A549 treated with ZK216348 at 1 μM for 4 hours (cell line): ENCODE measurements at places on chromosomes 6 and 20. TPM values are rescaled to one million over a fixed set of nuclear protein-coding genes. Genes with fewer than 3 reads are reported as not detected.

ZSCAN12 gene
- 1.3 to 2.1 TPM (median 1.7 TPM) in 5 replicates for total RNA-seq

GTSF1L gene
- not detected in 5 replicates for total RNA-seq

MRAP2 gene
- 1.1 to 2.0 TPM (median 1.8 TPM) in 5 replicates for total RNA-seq

OLIG3 gene
- not detected in 5 replicates for total RNA-seq

TCP11 gene
- total RNA-seq, result not detected in 5 replicates

RIPOR3 gene
- 0.06 to 0.08 TPM in 2 of 5 replicates, not detected in the others for total RNA-seq

PRL gene
- total RNA-seq, result not detected in 5 replicates

OR2J3 gene
- total RNA-seq, result not detected in 5 replicates

TRAPPC3L gene
- total RNA-seq, result not detected in 5 replicates
